ENCODE measurements at places on chromosomes 4 and X.

DNA sequence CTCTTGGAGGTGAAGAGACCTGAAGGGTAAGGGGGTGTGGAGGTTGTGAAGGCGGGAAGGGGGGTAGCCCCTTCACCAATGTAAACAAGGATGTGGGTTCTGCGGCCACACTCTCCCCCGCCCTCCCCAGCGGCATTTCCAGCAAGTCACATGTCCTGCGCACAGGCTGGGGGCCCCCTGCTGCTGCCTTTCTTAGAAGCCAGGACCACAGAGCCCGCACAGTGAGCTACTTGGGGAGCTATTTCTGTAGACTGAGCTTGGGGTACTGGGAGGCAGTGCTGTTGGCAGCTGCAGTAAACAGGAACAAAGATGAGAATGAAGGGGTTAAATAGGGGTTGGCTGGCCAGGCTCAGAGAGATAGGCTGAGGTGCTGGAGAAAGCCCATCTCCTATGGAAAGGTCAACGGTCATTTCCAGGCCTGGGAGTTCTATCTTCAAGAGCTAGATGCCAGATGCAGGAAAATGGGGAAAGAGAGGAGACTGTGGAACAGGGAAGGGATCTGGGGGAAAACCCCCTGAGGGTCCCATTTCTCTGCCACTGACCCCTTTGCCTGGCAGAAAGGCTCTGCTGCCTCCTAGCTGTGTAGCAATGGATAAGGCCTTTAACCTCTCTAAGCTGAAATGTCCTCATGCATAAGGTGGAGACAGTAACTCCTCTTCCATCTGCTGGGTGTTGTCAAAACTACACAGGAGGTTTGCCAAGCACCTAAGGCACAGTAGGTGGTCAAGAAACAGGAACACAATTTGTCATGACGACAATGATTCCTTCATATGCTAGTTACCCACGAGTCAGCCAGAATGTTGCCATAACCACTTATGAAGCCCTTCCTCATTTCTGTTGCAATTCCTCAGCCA lies 18.5 kb upstream of the PIM2 start:
- DNase-seq: peak; percentile 19

- DNase-seq: no peak
These were observed 517.4 kb downstream of the RPA4 start for GRCh38 chrX:97401154-97401553.

DNA sequence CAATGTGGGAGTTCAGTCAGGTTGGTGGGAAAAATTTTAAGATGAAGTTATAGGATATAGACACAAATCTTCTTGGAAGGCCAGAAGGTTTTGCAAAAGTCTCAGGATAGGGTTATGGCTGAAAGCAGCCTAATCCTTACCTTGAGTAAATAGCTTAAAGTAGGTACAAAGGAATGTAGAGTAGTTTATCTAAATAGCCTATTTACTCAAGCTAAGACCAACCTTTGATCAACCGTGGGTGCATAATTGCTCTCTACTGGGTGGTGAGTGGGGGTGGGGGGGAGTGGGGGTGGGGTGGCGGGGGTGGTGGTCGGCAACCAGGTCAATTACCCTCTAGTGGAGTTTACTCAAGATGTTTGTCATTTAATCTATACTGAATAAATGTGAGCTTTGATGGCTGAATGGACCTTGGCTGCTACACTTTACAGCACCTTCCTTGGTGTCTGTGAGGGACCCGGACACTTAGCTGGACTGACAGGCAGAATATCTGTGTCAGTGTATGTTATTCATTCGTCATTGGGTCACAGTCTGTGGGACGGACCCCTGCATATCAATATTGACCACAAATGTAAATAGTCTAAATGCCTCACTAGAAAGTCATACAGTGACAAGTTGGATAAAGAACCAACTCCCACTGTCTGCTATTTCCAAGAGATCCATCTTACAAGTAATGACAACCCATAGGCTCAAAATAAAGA lies 545.7 kb upstream of the PABPC4L start:
- DNase-seq: no peak

DNA sequence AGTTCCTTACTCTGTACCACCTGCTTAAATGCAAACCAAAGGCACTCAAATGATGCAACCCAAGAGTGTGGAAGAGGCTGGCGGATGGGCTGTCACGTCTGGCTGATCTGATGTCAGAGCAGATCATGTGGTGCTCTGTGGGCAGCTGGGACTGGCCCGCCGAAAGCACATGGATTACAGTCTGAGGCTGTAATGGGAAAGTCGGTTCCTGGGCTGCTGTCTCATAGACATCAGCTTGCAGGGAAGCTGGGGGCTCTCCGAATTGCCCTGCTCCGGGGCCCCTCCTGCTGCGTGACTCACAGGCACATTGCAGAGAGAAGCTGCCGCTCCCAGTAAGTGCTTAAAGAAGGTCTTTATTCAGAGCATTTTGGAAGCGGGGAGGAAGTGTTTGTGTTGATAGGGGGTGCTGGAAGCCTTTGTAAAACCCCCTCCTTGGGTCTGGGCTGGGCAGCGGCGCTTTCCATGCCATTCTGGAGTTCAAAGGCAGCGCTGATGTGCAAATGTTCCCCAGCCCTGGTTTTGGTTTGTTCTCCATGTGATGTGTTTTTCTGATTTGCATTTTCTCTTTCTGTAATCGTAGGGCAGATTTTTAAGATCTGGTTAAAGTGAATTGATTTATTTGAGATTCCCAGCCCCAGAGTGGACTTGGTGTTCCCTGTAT lies 181.1 kb downstream of the LARP7 start:
- DNase-seq: peak; percentile 94

GRCh38 chrX:102957751-102958150 lies 20.7 kb downstream of the RAB40AL start:
- no peak for DNase-seq

- DNase-seq: no peak
These were observed 22.1 kb upstream of the AMTN start for GRCh38 chr4:70496231-70496630.

DNA sequence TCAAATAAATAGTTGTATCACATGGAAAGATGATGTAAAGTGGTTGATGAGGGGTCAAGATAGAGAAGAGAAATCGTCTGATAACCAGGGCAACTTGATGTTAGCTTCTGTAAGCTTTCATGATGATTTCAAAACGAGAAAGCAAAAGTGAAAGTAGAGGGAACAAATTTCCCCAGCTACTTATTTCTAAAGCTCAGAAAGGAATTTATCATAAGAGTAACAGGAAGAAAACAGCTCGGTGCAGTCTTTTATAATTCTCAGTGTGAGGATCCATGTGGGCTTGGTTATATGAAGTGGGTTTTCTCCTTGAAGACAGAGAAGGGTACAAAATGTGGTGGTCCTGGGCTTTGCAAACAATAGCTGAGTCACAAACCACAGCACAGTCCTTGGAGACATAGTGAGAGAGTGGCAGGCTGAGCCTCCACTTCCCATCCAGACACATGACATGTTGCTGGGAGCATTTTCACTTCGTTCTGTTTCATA lies 32.1 kb upstream of the GLRA2 start:
- DNase-seq: no peak

GRCh38 chr4:94715726-94716125 lies 42.0 kb upstream of the BMPR1B start:
- DNase-seq: no peak

DNA sequence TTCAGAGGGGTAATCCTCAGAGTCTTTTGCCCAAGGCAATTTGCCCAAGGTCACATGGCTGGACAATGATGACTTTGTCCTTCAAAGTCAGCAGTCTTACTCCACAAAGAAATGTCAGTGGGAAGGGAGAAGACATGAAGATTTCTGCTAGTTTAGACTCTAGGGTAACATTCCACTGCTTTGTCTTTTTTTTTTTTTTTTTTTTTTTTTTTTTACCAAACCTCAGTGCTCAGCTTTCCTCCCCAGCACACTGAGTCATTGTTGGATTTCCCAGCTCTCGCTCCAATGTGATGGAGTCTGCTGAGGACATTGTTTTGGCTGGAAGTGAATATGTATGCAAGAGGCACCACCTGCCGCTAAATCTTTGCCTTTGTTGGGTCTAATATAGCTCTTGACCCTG lies 7.2 kb upstream of the C1QTNF7 start:
- DNase-seq: peak; percentile 69

DNA sequence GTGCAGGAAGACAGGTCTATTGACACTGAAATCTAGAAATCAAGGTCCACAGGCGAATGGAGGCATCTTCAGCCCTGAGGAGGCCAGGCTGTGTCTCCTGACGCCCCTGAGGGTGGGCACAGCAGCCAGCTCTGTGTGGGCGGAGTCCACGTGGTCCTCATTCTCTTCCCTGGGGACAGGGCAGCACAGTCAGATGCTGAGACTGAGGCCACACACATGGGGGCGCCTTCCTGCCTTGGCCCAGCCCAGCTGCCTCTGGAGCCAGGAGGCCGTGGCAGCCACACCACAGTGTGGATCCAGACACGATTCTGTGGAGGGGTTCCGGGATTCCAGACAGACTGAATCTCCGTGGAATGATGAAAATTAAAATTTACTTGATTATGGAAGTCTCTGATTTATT lies 20.8 kb downstream of the FGFR3 start:
- no peak for DNase-seq

GRCh38 chr4:72997409-72997808 lies 72.1 kb downstream of the COX18 start:
- DNase-seq: no peak

DNA sequence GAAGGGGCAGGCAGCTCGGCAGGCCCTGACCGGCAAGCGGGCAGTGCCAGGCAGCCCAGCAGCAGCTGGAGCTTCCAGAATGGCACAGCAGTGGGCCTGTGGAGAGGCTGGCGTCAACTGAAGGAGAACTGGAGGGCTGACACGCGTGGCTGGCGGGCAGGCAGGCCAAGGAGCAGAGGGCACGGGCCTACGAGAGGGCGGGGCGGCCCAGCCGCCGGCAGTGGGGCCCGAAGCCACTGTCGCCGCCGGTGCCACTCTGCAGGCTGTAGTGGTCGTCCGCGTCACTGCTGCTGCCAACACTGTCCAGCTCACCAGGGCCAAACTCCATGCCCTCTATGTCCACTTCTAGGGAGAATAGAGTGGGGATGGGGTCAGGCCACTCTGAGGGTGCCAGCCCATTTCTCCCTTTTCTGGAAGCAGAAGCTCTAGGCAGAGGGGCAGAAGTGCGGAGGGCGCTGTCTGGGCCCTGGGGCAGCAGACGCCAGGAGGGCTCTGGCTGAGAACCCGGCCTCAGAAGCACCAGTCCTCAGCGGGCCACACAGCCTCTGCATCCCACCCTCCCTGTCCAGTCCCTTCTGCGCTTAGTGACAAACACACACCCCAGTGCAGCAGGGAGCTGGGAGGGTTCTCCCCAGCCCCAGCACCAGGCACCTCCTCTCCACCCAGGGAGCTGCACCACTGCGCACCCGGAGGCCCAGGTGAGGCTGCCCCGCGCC lies 8.6 kb upstream of the HAUS3 start:
- DNase-seq: peak; percentile 1

DNA sequence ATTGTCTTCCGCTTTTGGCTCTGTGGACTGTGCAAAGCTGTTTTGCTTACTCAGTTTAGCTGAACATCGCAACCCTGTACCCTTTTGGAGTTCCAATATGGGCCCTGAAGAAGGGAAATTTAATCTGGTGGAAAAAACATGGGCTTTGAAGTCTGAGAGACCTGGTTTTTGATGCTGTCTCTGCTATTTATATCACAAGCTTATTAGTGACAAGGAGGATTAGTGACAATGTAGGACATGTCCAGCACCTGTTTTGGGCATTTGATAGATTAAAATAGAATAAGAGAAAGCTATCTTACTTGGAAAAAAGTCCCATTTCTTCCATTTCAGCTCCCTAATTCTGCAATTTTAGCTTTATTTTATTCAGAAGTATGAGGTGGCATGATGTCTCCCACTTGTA lies 417.3 kb downstream of the SPRY1 start:
- DNase-seq: no peak

DNA sequence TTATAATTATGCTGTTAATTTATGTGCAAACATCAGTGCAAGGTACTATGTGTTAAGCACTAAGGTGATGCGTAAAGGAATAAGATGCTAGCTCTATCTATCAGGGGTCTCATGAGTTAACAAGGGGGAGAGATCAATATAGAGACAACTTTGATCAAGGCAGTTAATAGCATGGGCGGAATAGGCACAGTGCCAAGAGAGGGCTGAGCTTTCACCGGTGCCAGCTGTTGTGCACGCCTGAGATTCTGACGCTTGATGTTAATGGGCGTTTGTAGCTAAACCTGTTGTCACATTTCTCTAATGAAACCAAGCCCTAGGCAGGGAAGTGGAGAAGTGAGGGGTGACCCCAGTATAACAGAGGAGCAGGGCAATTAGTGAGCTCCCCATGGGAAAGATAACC lies 86.0 kb upstream of the NMU start:
- no peak for DNase-seq
